ENCODE measurements at places on chromosomes 5 and 9.

DNA sequence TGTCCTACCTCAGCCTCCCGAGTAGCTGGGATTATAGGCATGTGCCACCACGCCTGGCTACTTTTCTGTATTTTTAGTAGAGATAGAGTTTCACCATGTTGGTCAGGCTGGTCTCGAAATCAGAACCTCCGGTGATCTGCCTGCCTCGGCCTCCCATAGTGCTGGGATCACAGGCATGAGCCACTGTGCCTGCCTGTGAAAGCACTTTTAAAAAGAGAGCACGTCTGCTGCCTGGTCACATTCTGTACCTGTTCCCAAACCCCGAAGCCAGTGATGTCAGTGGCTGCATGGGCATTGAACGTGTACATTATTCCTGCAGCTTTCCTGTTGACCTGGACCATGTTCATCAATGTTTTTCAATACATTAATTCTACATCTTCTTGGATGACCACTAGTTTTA, 35.1 kb upstream of the SIMC1 start:
- no peak for DNase-seq

- no peak for DNase-seq
These were observed 71.5 kb upstream of the EQTN start for GRCh38 chr9:27368316-27368985.

DNA sequence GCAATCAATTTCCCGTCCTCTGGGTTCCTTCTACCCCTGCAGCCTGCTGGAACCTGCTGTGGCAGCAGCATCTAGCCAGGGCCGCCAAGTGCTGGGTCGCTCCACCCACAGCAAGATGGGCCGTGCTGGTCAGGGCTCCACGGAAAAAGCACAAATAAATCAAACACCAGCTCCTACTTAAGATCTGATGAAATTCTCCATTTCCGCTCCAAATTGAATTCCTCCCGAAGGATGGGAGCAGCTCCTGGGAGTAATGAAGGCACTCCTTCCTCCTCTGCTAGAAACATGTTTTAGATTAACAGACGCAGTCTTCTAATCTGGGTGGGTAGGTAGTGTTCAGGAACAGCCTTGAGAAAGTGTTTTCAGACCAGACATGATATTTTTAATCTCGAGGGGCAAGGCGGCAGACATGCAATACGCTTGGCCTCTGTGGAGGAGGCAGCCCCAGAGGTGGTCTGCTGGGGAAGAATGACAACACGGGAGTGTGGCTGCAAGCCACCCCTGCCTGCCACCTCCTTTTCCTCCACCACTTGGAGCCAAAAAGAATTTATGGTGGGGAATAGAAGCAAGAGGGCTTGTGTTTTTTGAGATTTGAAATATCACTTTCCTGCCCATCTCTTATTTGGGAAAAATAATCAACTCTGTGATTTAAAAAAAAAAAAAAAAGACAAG, 194.1 kb downstream of the AOPEP start:
- no peak for DNase-seq

- no peak for DNase-seq
These were observed 302.6 kb upstream of the TAS2R1 start for GRCh38 chr5:9932770-9933169.

DNA sequence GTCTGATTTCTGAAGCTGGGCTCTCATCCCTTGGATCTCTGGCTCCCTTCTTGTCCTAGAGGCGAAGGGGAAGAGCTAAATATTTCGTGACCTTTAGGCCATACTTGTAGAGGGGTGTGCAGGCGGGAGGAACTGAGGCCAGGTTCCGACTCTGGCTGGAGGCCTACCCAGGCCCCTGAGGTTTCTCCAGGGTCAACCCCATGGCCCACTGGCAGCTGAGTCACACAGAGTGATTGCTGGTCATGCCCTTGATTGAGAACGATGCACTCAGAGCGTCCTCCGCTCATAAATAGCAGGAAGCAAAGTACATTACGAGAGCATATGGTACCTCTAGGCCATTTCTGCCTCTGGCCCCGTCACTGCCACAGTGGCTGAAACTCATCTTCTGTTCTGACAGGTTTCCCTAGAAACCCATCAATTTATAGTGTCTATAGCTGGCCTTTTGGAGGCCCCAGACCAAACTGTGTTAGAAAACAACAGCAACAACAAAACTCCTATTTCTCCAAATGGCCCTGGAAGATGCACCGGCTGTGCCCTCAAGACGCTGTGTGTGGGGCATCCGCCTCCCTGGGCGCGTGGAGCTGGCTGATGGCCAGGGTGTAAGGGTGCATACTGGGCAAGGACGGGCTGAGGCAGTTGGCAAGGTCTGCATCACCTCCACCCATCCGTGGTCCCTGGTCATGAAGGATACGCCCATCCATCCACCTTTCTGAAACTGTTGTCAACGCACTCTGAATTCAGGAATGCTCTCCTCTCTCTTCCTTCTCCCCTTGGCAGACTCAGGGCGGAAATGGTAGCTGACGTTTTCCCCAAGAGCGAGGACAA, 32.9 kb upstream of the FCN1 start:
- no peak for DNase-seq

GRCh38 chr5:157993986-157994691, 135.2 kb upstream of the CLINT1 start:
- peak; percentile 66 for DNase-seq

DNA sequence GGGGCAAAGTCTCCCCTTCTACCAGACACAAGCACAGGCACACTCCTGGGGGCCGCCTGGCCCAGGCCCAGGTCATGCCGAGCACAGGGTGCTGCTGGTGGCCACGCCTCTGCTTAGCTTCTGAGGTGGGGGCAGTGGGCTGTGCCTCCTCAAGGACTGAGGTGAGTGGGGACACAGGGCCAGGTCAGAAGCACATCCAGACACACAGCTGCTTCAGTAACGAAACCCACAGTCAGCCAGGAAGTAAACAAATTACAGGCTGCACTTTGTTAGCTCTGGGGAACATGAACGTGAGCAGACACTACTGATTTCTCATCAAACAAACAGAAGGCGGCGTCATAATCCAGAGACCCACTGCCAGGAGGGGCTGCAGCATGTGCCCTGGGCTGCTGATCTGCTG, 192.4 kb downstream of the HSPA4 start:
- DNase-seq: no peak

DNA sequence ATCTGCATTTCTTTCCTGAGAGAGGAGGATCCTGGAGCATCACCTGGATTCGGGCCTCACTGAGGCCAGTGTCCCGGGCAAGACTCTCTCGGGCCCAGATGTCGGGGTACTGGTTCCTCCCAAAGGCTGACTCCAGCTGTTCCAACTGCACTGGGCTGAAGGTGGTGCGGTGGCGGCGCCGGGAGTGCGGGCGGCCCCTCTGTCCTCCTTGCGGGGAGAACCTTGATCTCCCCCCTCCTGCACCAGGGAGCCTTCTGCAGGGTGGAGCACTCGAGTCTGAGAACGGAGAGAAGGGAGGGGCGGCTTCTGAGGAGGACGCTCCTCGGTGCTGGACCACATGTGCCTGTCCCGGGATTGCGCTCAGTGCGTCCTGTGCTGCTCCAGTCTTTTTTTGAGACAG, 2.0 kb downstream of the PROP1 start:
- no peak for DNase-seq

GRCh38 chr9:90787771-90788460, 13.7 kb upstream of the SYK start:
- no peak for DNase-seq

DNA sequence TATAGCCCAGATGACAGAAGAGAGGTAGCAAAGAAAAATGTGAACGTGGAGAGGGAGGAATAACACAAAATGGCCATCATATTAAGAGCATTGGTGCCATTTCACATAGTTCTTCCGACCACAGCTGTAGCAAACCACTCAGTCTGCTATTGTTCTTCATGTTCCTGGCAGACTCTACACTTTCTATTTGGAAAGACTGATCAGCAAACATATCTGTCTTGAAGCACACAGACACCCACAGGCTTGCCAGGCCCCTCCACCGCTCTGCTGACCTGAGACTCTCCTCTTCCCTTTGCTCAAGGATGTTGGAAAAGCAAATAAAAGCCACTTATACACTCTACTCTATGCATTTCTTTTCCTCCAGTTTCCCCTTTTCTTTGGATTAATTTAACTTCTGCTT, 298.0 kb downstream of the FBXL7 start:
- DNase-seq: no peak

DNA sequence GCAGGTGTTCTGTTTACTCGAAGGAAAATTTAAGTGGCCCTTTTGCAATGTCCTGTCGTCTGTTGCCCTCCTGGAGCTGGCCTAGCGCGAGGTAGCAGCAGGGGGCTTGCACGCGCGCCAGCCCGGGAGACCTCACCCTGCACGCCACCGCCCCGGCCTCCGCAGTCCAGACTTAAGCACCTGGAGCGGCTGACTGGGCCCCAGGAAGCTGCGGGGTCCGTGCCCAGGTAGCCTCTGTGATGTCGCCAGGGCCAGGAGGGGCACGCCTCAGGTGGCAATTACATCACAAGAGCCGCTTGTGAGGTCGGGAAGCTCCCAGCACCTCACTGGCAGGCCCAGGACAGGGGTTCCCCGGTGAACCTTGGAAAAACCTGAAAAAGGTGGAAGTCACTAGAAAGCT, at the start of gene SAXO1:
Gene SAXO1, minus strand, starts transcription at position 195 of the 400 bp plus-strand sequence. CDS start 301 bp downstream, outside the sequence.
- no peak for DNase-seq

DNA sequence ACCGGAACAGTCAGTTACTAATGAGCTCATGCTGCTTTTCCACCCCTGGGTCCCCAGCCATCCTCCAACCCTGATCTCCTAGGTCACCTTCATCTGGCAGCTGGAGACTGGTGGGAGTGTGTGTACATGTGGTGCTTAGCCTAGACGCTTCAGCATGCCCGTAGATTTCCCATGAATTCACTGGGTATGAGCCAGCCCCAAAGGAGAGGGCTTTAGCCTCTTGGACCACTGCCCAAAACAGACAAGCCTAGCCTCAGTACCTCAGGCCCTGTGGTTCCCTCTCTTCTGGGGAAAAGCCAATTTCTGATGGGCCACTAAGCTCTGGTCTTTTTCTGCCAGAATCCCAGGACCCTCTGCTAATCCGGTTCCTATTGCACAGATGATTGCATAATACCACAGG, 48.0 kb upstream of the ASTN2 start:
- no peak for DNase-seq

GRCh38 chr5:102119252-102119651, 176.8 kb downstream of the SLCO4C1 start:
- no peak for DNase-seq

GRCh38 chr5:124110942-124111341, 599.0 kb downstream of the CSNK1G3 start:
- DNase-seq: no peak
